Hippocampal formation (tissue), 2 donors: ENCODE measurements at places on chromosomes 6 and 20.

- no peak for DNase-seq
Observed at GRCh38 chr6:32885698-32886286, 31.8 kb downstream of the PSMB9 start.

DNA sequence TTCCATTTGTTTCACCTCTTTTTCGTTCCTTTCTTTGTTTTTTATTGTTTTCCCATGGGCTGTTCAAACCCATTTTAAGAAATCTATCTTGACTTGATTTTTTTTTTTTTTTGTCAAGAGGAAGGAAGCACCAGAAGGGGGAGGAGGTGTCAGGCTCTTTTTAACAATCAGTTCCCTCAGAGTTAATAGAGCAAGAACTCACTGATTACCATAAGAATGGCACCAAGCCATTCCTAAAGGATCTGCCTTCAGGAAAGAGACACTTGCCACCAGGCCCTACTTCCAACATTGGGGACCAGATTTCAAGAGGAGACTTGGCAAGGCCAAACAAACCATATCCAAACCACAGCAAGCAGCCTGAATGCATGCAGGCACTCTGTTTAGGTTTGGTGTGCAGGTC is 168.0 kb downstream of the OTOR start:
- DNase-seq: no peak

DNA sequence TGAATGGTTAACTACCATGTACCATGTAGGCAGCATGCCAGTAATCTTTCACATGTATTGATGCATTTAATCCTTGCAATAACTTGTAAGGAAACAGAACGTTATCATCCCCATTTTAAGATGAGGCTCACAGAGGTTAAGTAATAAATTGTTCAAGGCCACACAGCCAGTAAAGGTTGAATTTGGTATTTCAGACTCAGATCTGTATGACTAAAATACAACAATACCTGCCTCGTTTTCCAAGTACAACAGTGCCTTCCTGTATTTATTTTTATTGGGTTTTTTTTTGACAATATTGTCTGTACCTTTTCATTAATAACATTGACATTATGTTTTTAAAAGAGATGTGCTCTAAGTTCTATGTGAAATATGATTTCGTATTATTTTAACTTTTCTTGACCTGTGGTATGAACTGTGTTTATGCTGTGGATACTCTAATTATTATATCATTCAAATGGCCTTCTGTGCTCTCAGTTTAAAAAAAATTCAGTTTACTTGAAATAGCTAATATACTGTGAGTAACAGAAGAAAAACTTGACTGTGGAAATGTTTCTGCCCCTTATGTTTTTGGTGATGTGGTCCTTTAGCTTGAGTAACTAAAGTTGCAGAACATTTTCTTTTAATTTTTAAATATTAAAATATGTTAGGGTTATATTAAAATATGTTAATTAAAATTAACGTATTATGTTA is 39.7 kb downstream of the XRN2 start:
- no peak for DNase-seq

DNA sequence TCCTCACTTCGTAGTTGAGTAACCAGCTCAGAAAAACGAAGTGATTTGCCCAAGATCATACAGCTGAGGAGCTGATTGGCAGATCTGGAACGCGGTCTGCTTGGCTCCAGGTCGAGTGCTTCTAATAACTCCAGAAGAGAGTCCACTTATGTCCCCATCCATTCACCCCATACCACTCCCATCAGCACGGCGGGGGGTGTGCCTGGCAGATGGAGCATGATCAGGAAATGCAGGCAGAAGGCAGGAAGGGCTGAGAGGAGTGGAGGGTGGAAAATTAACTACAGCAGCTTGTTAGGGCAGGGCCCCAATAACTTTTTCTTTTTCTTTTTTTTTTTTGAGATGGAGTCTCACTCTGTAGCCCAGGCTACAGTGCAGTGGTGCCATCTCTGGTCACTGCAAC is 15.0 kb downstream of the FITM2 start:
- DNase-seq: no peak

DNA sequence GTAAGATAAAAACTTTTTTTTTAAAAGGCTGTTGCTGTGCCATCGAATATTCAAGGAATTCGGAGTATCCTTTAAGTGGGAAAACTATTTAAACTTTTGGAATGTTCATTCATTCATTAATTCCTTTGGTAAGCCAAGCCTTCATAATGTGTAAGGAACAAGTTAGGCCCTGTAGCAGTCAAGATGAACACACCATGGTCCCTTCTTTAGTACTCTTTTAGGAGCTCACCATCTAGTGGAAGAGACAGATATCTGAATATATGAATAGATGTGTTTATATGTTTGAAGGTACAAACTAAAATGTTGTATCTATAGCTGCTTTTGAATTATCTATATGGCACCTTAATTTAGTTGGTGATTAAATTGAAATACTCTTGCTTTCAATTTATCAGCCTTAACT is 5.8 kb downstream of the SPO11 start:
- peak; percentile 31 for DNase-seq

DNA sequence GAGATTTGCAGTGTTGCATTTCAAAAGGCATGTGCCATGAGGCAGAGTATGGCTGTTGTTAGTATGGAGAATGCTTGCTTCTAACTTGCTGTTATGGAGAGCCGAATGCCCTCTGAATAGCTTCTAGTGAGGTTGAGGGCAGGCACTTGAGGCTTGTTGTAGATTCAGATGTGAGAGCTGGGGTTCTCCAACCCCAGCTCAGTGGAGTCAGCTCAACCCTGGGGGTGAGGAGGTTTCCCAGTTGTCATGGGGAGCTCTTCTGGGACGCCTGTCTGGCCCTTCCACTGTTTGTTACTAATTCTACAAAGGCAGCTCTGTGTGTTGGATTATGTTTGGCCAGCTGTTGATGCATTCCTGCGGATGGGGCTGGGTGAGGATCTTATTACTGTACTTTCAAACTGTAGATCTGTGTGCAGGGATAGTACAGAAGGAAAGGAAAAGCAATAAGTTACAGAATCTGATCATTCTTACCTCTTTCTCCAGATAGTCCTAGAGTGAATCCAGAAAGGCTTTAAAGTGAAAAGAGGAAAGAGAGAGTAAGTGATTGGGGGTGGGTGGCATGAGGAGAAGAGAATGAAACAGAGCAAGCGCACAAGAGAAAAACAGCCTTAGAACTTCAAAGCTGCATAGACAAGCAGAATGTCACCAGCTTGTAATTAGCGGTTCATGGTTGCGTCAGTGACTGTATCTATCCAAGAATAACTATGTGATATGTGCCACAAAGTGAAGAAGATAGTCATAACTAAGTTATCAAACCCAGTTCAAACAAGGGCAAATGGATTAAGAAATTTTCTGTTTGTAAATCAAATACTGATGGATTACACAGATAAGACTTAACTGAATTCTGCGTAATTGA is 148.7 kb downstream of the PRL start:
- peak; percentile 25 for DNase-seq

DNA sequence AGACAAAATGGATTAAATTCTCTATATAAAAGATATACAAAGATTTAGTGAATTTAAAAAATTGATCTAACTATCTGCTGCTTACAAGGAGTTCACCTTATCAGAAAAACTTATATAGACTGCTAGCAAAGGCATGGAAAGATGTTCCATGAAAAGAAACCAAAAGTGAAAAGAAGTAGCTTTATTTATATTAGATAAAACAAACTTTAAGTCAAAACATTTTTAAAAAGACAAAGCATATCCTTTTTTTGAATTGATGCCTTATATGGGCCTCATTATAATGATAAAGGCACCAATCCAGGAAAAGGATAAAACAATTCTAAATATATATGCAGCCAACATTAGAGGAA is 334.2 kb downstream of the MEI4 start:
- no peak for DNase-seq

- no peak for DNase-seq
Observed at GRCh38 chr6:13947611-13948178, 22.9 kb downstream of the RNF182 start.

DNA sequence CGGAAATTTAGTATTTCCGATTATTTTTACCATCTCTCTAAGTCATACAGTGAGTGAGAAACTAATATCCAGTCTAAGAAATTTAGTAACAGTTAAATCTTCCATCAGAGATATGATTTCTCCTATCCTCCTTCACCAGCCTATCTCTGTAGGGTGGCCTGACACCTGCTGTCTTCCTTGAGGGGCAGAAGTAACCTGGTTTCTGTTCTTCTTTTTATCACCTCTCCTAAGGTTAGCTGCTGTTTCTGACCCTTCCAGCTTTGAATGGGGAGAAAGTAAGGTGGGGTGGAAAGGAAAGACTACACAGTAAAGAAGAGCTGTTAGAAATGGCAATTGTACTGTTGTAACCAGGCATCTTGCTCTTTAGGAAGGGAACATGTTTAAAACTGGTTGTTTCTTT is 447.7 kb downstream of the PHF3 start:
- no peak for DNase-seq
